ENCODE measurements at places on chromosomes 5 and 9.

- no peak for DNase-seq
Observed at GRCh38 chr9:75418518-75418917, 330.2 kb downstream of the OSTF1 start.

DNA sequence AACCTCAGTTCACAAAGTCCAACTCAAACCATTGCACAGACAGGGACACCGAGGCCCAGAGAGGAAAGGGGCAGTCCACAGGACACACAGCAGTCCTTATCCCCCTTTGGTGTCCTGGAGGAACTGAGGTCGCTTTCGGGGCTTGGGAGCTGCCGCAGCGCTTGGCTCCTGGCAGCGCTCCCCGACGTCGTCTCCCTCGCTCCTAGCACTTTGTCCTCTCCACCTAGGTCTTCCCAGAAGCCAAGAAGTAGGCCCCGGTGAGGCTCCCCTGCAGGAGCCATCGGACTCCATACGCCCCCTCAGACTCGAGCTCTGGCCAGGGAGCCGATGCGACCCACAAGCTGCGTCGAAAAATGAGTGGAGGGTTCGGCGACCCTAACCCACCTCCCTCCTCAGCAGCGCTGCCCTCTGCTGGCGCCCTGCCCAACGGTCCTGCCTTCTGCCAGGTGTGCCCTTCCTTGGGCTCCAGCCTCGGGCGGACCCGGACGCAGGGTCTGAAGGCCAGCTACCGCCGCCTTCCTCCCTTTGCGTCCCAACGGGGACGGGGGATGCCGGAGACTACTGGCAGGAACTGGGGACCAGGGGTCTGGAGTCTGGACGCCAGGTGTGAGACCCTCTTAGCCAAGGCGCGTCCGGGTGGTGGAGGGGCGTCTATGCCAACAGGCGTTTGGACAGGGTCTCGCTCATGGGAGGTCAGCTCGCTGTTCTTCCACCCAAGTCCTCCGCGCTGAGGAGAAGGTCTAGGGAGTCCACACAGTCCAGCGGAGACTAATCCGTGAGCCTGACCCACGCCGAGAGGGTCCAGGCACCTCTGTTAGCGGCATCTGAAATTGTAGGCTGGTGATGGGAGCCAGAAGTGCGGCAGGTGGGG lies 2.1 kb upstream of the PRDM12 start:
- DNase-seq: no peak

- DNase-seq: no peak
Observed at GRCh38 chr9:124818431-124819281, 34.6 kb upstream of the WDR38 start.

DNA sequence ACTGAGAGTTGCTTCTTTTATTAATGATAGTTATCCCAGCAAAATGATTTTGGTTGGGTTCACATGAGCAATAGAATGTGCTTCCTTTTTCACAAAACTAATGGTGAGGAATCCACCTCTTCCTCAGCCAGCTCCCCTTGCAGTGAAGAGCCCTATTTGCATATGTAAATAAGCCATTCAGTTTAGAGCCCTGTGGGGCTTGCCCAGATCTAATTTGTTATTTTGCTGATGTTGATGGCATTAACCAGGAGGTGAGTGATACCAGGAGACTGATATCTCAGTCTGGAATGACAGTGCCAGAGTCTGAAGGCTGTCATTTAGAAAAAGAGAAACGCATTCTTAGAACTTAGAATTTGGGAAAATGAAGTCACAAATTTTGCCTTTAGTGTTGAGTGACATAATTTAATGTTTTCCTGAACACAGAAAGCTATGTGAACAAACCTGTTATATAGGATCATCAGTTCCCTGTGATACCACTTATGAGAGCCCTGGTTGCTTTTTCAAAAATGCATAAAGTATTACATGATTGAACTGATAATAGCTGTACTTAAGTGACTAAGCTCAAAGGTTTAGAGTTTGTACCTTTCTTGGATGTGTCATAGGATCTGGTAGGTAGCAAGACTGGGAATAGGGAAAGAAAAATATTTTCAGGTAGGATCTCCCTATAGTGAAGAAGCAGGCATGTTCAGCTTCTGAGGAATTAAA lies 271.6 kb downstream of the MAST4 start:
- no peak for DNase-seq

DNA sequence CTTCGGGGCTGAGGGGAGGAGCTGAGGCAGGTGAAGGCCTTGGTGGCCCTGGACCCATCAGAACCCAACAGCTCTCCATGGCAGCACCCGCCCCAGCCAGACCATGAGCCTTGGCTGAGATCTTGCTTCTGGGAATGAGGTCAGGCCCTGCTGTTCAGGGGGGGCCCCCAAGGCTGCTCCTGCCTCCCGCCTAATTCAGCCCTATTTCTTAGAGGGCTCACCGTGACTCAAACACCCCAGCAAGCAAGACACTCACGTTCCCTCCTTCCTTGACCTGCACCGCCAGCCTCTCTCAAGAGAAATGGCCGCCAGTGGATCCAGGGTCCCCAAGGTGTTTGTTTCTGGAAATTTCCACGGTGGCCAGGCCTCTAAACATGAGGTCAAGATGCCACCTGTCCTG lies 61.4 kb upstream of the PPP1R26 start:
- no peak for DNase-seq

DNA sequence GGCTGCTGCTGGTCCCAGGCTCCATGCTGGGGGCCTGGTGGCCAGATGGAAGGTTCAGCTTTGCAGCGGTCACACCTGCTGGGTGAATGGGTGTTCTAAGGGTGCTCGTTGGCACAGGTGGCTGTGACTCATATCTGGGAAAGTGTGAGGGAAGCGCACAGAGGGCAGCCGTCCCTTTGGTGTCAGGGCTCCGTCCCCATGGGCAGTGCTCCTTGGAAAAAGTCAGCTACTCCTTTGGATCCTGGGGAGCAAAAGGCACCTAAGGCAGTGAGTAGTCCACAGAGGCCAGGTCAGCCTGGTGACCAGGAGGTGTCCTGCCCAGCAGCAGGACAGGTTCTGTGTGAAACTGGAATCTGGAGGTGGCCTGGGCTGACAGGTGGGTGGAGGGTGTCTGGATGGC lies 18.4 kb upstream of the GBGT1 start:
- no peak for DNase-seq

DNA sequence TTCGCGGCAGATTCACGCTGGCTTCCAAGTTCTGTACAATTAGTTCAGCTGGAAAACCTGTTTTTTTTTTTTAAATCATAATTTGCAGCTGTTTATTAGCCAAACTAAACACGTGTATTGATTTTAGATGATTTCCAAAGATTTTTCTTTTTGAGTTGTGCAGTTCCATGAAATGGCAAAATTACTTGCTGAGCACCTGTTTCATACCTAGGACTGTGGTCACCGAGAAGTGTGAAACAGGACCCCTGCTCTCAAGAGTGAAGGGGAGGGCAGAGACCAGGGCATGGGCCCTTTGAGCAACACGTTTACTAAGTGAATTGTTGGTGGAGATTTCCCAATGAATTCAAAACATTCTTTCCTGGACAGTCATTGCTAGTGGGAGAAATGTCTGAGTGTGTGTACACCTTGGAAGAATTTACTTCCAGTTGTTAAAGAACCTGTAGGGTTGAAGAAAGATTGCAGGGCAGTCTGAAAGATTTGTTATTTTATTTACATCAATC lies 688 bp downstream of the SNX24 start:
- DNase-seq: no peak

- DNase-seq: no peak
Observed at GRCh38 chr9:75483636-75484035, 395.3 kb downstream of the OSTF1 start.

- DNase-seq: no peak
Observed at GRCh38 chr9:95363051-95363841, 45.7 kb upstream of the FANCC start.

DNA sequence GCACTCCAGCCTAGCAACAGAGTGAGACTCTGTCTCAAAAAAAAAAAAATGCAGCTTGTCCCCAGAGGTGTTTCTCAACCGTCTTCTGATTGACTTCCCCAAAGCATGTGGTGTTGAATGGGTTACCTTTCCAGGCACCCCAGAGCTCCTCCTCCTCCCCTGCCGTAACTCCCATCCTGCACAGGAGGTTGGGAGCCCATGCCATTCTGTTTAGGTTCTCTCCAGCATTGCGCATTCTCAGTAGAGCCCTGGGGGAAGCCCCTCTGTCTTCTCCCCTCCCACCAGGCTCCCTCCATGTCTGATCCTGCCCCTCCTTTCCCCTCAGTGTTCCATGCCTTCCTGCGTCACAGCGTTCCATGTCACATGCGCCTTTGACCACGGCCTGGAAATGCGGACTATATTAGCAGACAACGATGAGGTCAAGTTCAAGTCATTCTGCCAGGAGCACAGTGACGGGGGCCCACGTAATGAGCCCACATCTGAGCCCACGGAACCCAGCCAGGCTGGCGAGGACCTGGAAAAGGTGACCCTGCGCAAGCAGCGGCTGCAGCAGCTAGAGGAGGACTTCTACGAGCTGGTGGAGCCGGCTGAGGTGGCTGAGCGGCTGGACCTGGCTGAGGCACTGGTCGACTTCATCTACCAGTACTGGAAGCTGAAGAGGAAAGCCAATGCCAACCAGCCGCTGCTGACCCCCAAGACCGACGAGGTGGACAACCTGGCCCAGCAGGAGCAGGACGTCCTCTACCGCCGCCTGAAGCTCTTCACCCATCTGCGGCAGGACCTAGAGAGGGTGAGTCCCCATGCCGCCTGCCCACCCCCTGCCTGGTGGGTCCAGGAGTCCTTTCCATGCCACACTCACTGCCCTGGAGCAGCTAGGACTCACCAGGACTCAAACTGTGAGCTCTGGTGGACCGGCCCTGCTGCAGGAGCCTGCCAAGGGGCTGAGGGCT lies 40.6 kb downstream of the JADE2 start:
- DNase-seq: no peak

DNA sequence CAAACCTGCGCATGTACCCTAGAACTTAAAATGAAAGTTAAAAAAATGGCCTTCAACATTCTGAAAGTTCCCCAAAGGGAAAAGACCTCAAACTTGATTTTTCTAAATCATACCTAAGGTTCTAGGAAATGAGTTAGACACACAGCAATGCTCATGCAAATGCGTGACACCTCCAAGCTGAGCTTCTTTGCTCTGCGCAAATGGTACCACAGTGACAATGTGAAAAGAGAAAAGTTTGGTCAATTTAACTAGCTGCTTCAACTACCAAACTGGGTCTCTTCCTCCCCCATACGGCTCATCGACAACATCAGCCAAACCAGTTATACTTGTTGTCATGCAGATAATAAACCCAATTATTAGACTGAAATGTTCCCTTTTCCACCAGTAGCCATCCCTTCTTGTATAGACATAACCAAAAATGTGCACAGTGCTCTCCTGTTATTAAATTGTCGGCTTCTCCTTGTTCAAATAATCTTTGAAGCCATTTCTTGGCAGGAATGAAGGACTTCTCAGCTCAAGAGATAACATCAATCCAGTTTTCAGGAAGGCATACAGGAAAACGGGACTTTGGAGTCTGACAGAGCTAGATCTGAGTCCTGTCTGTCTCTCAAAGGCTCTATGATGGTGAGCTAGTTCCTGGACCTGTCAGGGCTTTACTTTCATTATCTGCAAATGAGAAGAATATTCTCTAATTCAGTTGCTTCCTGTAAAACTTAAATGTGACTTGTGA lies 185.6 kb upstream of the NR3C1 start:
- no peak for DNase-seq

DNA sequence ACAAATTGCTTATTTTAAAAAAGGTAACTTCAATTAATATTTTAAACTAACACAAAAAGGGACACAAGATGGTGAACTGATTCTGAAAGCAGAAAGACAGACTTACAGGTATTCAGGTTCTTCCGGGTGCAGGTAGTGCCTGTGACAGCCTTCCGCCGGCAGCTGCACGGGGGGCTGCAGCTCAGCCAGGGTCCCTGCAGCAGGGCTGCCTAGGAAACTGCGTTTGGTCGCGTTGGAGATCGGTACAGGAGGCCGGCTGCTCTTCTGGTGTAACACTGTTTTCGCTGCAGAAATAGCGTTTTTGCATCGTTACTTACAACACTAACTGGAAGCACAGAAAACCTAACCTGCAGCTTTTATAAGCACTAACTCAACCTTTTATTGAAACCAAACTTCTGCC lies 80.0 kb downstream of the CAMSAP1 start:
- DNase-seq: no peak
